ENCODE measurements at places on chromosomes 1 and 21.

DNA sequence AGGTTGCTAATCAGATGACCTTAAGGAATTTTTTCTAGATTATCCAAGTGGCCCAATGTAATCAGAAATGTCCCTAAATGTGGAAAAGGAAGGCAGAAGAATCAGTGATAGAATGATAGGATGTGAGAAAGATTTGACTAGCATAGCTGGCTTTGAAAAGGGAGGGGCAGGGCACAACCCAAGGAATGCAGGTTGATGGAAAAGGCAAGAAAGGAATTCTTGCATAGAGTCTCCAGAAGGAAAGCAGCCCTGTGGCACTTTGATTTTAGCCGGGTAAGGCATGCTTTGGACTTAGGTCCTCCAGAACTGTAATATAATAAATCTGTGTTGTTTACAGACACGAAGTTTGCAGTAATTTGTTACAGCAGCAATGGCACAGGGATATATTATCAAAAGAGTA lies 375.7 kb upstream of the B3GALT2 start:
- DNase-seq, result no peak

DNA sequence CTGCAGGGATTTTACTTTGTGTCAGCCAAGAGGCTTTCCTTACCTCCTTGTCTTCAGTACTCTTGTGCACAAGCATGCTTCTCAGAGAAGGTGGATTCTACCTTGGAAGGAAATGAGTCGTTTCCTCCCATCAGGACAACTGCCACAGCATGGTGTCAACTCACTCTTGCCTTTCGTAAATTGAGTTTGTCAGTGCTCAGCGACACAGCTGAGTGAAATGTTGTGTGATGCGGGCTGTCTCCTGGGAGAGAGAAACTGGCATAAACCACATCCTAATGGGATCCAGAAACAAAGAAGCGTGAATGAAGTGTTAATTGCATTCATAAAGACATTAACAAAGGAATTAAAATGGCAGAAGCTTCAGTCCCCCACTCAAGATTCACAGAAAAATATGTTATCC lies 51.5 kb upstream of the SLC22A15 start:
- no peak for DNase-seq

- no peak for DNase-seq
Observed at GRCh38 chr1:17161137-17161740, 42.0 kb upstream of the PADI2 start.

GRCh38 chr1:2543543-2544092 lies 12.6 kb upstream of the TNFRSF14 start:
- no peak for DNase-seq

- no peak for DNase-seq
Observed at GRCh38 chr1:219138747-219139146, 34.9 kb upstream of the LYPLAL1 start.

DNA sequence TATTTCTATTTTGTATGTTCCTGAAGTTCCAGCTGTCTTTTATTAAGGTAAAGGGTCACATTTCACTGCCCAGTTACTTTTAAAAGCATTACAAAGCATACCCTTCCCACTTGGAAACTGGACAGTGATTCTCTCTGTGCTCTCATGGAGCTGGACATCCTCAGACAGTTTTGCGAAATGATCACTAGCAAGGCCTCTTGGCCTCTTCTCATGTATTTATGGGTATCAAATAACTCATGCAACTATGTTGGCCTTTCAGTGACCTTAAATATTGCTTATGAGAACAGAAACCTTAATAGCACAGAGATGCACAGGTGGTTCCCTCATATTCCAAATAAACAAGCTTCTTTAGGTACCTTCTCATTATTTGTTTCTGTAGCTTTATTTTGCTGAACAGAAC lies 7.9 kb upstream of the AMPD1 start:
- DNase-seq, result no peak

DNA sequence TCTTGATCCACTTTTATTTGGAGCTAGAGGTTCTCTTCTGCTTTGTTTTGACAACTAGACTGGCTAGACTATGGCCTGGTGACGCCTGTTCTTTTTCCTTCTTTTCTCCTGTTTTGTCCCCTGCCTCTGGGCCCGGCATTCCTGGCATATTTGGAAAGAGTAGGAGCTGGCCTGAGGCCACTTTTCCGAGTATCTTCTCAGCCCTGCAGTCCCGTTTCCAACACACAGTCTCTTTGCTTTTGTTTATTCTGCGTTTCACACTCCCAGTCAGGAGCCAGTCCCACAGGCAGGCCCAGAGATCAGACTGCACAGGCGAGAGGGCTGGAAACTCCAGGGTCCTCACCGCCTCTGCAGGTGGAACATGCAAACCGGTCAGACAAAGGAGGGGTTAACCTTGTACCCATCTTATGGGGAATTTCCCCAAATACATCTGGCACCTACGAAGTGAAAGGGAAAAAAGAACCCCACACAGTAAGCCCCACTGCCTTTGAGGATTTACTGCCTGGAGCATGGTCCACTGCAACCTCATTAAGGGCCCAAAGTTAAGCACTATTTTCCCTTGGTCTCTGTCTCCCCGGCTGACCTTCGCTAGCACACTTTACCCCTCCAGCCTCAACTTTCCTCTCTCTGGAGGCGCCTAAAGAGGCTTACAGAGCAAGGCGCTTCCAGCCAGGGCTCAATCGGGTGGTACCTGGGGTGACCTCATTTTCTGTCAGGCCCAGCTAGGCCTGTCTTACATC lies 141.1 kb downstream of the TOMM20 start:
- DNase-seq, result no peak

GRCh38 chr1:115041654-115042053 lies 12.0 kb downstream of the TSHB start:
- no peak for DNase-seq

DNA sequence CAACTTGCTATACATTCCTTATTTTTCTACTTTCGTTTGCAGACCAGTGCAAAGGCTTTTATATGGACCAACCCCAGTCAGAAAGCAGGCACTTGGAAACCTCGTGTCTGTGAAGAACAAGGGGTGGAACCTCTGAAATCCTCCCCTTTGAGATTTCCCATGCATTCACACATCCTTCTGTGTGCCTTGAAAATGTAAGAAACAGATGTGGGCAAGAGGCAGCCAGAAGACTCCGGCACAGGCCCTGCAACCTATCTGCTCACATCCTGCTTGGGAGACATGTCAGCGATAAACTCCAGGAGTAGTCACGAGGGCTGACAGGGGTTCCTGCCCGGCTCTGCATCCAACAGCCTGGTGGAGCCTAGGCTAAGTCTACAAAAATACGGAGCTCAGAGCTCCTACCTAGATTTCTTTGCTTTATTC lies 42.5 kb downstream of the ETS2 start:
- DNase-seq, result no peak

GRCh38 chr1:156506450-156506849 lies 5.9 kb upstream of the MEF2D start:
- no peak for DNase-seq

DNA sequence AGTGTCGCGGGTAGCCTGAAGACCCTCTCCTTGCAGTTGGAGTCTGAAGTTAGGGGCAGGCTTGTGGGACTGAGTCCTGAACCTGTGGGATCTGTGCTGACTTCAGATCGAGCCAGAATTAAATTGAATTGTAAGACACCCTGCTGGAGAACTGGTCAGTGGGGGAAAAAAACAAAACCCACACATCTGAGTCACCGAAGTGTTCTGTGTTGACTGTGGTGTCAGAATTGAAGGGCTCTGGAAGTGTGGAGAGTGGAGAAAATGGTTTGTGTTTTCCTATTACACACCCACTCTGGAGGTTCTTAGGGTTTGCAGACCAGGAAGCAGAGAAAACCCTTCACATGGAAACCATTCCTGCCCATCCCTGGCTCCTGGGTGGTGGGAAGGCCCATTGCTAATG lies 209.5 kb upstream of the GALNT2 start:
- DNase-seq, result no peak

DNA sequence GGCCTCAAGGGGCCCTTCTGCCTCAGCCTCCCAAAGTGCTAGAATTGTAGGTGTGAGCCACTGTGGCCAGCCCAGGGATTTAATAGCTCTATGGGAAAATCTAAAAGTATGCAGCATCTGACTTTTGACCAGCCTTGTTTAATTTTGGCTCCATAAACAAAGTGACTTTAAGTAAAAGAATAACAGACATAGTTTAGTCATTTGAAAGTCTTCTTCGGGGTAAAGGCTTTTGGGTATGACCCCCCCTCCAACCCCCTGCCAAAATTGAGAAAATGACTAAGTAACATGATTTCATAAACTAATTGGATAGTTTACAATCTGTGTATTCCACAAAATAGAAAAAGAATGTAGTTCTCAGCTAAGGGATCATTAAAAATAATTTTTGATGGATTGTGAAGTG lies 17.0 kb downstream of the GPBP1L1 start:
- no peak for DNase-seq

GRCh38 chr1:26779098-26779668 lies 8.6 kb upstream of the PIGV start:
- no peak for DNase-seq

DNA sequence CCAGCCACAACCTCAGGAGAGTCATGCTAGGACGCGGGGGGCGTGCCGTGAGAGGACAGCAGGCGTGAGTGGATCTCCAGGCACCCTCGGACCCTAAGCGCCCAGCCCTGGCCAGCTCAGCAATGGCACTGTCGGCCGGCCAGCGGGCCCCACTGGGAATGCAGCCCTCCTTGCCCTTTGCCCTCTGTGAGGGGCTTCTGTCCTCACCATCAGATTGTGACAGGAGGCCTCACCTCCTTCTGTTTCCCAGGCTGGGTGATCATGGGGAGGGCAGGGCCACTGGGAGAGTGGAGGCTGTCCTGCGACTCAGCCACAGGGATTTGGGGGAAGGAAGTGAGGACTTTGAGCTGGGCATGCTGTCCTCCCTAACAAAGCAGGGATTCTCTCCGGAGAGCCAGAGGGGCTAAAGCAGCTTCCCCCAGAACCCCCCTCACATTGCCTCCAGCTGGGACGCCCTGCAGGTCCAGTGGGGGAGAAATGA lies 6.6 kb upstream of the LRRC3 start:
- DNase-seq, result no peak

DNA sequence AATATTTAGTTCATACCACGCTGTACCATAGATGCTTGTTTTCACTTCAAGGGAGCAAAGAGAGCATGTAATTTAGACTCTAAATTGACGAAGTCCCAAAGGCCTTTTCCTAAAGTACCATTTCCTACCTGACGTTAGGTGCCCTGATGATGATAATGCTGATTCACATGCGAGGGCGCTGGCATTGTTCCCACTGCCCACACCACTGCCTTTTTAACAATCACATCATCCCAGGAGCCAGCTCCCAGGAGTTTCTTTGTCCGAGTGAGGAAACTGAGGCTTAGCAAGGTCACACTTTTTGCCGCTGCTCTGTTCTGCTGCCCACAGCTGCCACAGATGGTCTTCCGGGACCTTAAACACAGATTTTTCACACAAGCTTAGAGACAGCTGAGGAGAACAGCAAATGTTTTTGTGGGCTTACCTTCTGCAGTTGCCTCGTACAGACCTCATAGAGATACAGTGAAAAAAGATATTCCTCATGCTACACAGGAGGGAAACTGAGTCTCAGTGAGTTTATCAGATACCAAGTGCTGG lies 69.4 kb downstream of the EVA1C start:
- DNase-seq, result no peak

DNA sequence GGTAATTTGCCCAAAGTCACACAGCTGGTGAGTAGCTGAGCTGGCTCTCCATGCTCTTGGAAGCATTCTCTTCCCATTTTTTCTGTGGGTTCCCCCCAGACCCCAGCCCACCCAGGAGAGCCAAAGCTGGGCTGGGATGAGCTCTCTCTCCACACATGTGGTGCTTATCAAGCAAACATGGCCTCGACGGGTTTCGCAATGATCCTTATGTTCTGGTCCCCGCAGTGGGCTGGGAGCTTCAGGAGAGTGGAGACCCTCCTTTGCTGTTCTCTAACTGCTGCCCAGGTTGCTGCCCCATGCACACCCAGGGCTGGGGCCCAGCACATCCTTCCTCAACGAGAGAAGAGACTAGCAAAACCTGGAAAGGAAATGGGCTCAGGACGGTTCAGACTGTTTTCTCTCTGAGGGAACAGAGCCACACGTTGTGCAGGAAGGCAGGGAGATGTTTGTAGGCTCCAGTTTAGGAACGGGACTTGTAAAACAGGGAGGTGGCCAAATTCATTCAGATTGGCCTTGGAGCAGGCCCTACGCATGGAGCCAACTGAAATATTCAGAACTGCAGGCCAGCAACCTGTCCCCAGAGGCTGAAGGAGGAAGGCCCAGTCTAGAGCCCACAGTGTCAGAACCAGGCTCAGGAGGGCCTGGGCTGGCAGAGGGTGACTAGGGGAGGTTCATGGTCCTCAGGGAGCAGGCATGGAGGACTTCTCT lies 27.2 kb upstream of the CSF1 start:
- DNase-seq, result no peak

DNA sequence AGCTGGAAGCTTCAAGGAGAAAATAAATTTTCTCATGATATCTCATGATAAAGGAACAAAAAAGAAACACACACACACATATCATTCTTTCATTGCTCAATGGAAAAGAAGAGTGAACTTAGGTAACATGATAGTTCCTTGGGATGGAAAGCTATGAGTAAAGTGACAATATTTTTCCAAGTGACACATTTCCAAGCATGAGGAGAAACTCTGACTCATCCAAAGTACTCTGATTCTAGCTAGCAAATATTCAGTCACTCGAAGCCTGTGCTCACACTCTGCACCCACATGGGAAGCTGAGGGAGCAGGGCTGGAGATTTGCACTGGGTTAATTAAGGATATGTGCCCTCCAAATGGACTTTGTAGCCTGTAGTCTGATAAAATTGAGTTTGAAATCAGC lies 222.4 kb downstream of the LRRC40 start:
- DNase-seq, result no peak

- no peak for DNase-seq
Observed at GRCh38 chr1:27506703-27507102, 16.7 kb upstream of the WASF2 start.

- DNase-seq, result no peak
Observed at GRCh38 chr1:64050601-64051000, 152.8 kb upstream of the UBE2U start.

GRCh38 chr1:117268535-117269455 lies 58.1 kb upstream of the VTCN1 start:
- DNase-seq, result no peak

GRCh38 chr1:203126866-203127665 lies 460 bp upstream of the ADORA1 start:
- DNase-seq, result no peak

DNA sequence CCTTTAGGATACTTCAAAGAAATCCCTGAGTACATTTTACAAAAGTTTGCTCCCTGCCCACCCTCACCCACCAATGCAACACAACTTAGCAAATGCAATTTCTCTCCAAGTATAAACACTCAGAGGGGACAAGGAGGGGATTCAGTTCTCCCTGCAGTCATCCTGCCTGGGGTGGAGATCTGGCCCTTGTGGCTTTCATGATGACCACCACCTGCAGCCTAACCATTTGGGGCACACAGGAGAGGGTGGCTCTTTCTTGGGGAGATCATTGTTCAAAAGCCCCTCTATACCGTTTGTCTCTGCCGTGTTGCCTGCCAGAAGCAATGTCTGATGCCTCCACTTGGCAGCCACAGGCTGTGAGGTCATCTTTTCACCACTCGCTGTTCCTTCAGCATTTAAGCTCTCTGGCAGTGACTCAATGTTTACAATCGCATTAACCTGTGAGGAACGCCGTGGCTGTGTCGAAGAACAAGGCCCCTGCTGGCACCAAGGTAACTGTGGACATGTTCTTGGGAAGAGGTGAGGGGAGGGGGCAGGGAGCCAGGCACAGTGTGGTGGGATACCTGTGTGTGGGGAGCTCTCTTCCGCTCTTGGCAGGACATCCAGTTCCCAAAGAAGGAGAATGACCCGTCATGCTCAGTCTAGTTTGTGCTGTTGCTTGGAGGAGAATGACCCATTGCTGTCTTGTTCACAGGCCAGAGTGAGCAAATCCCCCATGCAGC lies 103.9 kb upstream of the DUSP10 start:
- DNase-seq, result no peak
